ENCODE measurements at places on chromosomes 16 and 17. TPM values are rescaled to one million over a fixed set of nuclear protein-coding genes. Genes with fewer than 3 reads are reported as not detected.

The NPIPB9 gene
- total RNA-seq, result 8.1 TPM

DNA sequence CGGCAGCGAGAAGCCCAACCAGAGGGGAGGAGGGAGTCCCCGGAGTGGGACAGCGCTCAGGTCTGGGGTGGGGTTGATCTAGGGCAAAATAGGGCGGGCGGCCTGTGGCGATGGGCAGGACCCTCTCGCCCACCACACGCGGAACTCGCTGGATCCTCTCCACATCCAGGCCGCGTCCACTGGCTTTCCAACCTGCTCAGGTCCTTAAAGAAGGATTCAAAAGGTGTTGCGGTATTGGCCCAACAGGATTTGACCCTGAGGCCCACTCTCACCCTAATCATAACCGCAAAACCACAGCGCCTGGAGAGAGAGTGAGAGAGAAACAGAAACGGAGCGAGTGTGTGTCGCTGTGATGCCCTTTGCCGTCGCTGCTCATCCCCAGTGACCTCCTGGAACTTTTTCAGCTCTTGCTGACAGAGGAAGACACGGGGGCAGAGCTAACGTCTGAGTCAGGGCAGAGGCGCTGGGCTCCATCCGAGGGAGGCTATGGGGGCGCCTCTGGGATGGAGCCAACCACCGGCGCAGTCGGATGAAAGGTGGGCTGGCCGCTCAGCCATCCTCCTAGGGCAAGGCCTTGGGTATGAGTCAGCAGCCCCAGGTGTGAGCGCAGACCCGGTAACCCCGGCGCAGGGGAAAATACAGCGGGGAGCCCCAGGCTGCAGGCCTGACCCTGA lies 16.7 kb upstream of the OR1F1 start:
- DNase-seq, result no peak

DNA sequence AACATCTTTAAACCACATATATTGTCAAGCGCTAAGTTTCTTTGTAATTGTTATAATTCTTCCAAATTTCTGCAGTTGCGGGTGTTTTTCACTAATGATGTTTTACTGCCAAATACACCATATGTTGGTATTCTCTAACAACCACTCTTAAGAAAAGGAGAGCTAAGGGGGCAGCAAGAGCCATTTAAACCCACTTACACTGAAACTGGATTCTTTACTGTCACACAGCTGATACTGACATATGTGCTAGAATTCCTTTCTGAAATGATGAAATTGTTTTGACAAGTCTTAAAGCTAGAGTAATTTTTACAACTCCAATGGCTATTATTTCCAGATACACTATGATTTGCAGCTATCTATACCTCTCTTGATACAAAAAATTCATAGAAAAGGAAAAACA lies 483.1 kb downstream of the CDH11 start:
- no peak for DNase-seq

The KRTAP4-6 gene
- total RNA-seq, result not detected

GRCh38 chr16:79067600-79067999 lies 532.9 kb downstream of the MAF start:
- no peak for DNase-seq

The DNAI2 gene
- 0.45 TPM for total RNA-seq

- DNase-seq, result no peak
These were observed 828.3 kb upstream of the EEF2KMT start for GRCh38 chr16:5925850-5926249.

DNA sequence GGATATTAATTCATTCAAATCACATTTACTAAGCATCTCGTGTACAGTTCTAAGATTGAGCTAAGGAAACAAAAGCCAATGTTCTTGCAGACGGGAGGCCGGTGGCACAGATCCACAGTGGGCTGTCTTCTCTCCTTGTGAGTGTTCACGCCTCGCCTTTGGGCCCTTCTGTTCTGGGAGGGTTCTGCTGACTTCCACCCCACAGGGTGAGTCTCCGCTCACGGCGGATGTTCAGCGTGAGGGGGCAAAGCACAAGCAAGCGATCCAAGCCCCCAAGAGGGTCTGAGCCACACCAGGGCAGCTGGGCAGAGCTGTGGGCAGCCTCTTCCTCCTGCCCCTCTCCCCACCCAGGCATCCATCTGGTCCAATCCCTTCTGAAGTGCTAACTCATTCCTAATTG lies 84.3 kb upstream of the DOC2B start:
- no peak for DNase-seq

The TSPAN10 gene
- total RNA-seq, result 0.82 TPM

Measured in cerebellum (tissue), 4 donors.